Kidney glomerular epithelial cell (primary cell): ENCODE measurements at places on chromosomes 2 and 18.

DNA sequence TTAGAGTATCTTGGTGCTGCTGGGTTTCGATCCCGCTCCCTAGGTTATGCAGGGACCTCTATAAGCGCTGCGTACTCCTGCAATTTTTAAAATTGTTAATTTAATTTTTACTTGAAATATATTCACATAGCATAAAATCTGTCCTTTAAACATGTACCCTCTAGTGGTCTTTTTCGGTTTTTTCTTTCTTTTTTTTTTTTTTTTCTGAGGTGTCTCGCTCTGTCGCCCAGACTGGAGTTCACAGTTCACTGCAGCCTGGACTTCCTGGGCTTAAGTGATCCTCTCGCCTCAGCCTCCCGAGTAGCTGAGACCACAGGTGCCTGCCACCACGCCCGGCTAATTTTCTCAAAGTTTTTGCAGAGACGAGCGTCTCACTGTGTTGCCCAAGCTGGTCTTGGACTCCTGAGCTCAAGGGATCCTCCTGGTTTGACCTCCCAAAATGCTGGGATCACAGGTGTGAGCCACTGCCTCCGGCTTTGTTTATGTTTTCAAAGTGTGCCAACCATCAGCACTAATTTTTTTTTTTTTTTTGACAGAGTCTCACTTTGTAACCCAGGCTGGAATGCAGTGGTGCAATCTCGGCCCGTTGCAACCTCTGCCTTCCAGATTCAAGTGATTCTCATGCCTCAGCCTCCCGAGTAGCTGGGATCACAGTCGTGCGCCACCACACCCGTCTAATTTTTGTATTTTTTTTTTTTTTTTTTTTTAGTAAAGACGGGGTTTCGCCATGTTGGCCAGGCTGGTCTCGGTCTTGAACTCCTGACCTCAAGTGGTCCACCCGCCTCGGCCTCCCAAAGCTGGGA lies 585 bp upstream of the MOB1A start:
- no peak for DNase-seq

- DNase-seq: no peak
Observed at GRCh38 chr18:77087393-77088141, 45.0 kb downstream of the MBP start.

DNA sequence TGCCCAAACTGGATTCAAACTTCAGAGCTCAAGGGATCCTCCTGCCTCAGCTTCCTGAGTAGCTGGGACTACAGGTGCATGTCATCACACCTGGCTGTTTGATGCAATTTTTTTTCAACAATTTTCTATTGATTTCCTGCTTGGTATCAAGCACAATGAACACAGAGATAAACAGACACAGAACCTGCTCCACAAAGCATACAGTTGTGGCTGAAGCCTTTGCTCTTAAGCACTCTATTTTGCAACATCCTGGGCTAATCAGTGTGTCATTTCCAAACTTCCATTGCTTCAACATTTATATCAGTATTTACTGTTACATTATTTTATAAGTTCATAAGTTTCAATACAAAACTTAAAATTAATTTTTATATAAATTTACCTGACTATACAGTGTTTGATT lies 79.4 kb downstream of the NEB start:
- DNase-seq: no peak

DNA sequence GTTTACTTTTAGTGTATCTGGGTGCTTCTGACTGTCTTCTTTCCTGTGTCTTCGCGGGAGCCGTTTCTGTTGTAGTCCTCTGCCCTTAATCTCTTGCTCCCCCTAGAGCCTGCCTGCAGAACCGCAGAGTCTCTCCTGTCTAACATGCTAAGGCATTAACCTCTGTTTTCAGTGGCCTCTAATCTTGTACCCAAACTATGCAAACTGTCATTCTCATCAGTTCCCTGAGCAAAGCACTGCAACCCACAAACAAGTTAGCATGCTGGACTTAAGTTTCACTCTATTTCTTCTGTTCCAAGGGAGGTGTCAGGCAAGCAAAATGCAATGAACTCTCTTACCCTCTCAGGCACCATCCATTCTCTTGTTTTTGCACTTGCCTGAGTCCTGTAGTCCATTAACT lies 138.4 kb downstream of the OTX1 start:
- peak; percentile 6 for DNase-seq

GRCh38 chr2:69917852-69918251 lies 2.9 kb downstream of the MXD1 start:
- peak; percentile 64 for DNase-seq
